ENCODE measurements at places on chromosomes 13 and 19.

DNA sequence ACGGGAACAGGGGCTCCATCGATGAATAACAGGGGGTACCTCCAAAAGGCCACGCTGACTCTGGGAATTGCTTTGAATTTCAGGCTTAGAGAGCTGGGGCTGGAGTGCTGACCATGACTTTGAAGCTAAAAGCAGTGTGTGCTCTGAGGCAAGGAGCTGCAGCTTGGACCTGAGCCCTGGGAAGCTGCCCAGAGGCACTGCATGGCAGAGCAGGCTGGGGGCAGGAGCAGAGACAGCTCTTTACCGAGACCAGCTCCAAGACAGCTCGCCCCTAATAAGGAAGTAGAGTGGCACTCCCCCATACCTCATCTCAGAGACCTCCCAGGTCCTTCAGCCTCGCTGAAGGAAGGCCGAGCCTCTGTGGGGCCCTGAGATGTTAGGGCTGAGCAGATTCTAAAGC, 200.2 kb downstream of the COL4A1 start:
- no peak for DNase-seq

GRCh38 chr13:29994911-29995595, 144.6 kb upstream of the UBL3 start:
- DNase-seq: no peak

DNA sequence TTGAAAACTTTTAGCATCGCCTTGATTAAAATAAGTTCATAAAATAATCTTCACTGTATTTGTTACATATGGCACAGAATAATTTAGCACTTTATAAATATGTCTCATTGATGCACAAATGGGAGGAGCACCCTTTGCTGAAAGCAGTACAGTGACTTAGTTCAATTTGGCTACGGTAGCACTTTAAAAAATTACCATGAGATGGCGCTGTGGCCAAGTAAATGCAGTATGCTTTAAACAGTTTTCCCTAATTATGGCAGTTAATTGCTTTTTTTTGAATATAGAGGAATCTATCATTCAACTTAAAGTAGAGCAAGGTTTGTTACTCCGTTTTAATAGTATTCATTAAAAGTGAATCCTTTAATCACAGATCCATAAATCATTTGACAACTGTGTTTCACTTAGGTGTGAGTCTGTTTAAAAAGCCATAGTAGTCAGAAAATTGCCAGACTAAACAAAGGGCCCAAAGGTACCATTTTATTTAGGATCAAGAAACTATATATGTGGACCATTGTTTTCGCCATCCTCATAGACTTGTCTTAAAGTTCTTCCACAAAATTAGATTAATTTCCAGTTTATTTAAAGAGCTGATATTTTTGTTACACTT, 34.7 kb upstream of the ESD start:
- DNase-seq: peak; percentile 18

GRCh38 chr19:55345818-55346724, 6.4 kb downstream of the KMT5C start:
- no peak for DNase-seq

DNA sequence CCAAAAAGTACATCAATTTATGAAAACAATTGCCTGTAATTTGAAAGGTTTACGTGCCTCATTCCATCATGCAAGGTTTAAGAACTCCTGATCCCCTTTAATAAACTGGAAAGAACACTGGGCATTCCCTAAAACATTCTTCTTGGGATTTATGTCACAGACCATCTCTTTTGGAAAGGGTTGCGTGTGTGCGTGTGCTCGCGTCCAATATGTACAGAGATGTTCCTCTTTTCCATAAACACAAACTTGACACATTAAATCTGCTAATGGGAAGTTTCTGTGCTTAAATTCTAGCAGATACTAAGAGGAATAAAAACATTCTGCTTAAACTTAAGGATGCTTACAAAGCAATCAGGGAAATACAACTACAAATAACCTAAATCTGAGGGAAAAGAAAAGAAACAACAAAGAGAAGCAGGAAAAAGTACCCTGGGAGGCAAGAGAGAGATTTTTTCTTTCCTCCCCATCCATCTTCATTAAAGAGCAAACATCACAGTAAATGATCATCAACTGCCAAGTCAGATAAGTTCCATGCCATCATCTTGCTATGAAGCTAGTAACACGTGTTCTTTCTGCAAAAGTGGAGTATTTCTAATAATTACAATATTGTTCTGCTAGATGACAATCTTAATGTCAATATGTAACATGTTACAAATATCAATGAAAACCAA, 83.7 kb downstream of the STK24 start:
- DNase-seq: no peak

DNA sequence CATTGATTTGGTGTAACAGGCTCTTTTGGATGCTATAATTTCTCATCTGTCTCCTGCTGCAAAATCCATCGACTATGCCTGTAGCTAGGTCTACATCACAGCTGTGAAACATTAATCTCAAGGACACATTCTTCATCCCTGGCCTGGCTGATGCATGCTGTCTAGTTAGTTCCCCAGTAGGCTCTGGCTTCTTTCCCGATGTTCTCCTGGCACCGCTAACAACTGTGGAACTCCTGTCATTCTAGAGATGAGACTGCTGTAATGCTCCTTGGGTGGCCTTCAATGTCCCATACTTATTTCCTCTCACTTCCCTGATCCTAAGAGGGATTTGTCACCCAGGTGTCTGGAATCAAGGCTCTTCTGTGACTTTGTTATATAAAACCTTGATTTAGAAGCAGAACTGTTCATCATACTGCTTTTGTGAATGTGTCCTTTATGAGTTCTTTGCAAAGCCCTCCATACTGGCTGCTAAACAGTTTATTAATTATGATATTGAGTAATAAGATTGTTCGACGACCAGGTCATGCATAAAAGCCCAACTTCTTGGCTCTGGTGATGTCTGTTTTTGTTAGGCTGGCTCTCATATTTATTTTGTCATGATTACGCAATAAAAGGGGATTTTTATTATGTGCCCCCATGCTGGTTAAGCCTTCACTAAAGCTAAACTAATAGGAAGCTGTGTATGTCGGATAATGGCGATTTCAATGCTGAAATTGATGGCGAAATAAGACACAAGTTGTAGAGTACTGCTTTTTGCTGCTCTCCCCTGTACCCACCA, 227.5 kb downstream of the DCT start:
- DNase-seq: no peak

DNA sequence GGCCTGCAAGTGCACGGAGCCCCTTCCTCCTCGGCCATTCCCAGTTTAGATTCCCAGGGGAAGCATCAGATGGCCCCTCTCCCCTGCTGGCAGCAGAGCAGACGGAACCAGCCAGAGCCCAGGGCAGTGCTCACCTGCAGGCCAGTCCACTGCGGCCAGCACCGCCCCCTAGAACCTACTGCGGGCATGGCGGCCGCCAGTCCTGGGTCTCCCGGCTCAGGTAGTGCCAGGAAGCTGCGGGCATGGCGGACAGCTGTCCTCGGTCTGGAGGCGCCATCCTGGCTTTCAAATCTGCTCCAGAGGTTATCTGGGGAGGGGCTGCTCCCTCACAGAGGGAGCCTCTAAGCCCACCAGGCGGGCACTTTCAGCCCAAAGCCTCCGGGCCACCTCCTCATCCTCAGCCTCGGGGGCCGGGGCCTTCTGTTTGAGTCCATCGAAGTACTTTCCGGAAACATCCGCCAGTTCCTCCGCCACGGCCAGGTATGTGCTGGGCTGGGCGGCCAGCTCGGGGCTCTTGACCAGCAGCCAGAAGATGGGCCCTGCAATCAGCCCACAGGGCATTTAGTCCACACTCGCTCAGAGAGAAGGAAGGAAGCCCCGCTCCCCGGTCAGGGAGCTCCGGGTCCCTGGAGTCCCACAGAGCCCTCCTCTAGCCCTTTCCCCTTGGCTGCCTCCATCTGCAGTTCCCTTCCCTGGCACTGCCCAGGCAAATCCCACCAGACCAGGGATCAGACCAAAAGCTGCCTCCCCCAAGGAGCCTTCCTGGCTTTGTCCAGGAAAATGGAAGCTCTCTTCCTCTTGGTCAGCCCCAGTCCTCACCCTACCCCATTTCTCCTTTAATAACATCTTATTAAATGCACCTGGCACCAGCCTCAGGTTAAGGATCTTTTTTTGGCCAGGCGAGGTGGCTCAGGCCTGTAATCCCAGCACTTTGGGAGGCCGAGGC, 7.0 kb upstream of the GP6 start:
- DNase-seq: no peak
